ENCODE measurements at places on chromosomes 11 and 22.

DNA sequence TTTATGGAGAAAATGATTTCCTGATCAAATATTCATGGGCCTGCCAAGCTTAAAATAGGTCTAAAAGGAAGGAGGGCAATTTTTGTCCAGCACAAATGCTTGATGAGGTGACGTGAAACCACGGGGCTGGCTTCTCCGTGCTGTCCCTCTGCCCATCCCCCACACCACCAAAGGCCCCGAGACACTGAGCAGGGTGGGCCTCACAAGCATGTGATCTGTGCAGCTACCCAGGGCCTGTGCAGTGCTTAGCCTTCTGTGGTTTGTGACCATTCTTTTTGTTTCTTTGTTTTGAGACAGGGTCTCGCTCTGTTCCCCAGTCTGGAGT, 94.8 kb upstream of the RTL6 start:
- DNase-seq, result no peak

DNA sequence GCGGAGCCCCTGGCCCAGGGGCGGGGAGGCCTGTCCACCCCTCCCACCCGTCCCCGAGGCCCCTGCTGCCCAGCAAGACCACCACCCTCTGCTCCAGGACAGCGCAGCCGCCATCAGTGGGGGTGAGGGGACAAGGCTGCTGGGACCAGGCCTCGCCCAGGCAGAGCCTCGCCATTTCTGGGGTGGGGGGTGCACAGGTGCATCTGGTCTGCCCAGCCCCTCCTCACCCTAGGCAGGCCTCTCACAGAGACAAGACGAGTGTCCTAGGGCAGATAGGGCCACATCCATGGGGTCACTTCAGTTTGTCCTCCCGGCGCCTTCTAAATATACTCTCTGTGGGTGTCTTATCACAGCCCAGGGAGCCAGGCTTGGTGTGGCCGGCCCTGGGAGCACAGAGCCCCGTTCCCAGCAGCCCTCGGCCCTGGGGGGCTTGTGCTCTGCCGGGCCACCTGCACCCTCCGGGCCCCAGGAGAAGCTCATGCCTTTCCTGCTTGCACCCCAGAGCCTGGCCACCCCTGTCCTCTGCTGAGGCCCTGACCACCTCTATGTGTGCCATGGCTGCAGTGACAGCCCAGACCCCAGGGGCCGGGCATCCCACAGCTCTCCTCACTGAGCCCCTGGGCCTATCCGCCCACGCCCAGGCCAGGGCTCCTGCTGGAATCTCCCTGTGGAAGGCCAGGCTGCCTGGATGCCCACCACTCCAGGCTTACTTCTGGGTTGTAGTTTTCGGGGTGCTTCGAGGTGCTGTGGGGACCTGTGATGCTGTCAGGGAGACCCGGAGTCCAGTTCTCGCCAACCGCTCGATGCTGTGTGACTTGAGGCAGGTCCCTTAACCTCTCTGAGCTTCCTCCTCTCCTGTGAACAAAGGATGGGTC, 70.8 kb downstream of the KCNQ1 start:
- DNase-seq, result no peak

- DNase-seq, result no peak
Measured at GRCh38 chr11:114291381-114291780, 4.8 kb upstream of the NNMT start.

- DNase-seq, result no peak
Measured at GRCh38 chr11:128313931-128314330, 273.4 kb downstream of the ETS1 start.

DNA sequence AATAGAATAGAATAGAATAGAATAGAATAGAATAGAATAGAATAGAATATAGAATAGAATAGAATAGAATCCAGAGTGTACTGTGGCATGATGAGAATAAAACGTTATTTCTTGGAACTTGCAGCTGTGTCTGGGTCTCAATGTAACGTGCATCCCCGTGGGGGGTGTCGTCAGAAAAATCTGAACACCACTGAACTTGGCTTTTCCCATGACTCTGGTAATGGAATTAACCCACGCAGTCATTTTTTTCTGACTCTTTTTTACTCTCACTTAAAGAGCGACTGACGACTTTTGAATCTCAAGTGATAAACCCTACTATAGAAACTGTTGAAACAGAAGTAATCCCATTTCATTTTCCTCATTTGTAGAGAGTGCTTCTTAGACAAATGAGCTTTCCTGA, 92.4 kb upstream of the BID start:
- DNase-seq, result no peak

- DNase-seq, result no peak
Measured at GRCh38 chr11:62013537-62014476, 46.4 kb upstream of the FTH1 start.

DNA sequence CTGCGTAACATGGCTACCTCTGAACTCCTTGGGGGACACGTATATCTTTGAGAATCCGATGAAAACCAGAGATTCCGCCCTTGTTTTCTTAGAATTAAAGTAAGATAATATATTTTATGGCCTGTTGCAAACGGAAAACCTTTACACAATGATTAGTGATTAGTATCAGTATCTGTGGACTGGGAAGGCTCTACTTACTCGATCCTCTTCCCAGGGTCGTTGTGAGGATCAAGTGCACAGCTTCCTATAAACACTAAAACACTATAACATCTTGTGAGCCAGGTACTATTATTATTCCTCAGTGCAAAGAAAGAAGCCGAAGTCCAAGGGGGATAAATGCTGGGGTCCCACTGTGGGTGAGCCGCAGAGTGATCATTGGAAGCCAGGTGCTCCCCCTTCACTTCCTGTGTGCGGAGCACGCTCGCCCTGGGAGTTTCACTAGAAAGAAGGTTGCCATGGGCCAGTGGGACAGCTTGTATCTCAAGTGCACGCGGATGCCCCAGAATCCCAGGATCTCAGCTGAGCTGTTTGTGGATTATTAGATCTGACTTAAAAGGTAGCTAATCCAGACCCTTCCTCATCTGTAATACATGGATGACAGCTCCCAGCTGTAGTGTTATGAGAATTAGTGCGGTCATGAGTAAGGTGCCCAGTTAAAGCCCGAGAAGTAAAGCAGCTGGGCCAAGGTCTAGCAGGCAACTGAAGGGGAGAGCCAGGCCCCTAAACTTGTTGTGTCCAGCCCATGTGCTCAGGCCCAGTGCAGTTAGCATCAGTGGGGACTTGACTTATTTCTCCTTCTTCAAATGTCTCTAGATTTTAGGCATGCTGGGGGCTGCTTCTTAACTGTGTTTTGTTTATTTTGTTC, 839 bp downstream of the CBY1 start:
- no peak for DNase-seq

GRCh38 chr22:22721681-22722354, 77.4 kb downstream of the GGTLC2 start:
- DNase-seq, result no peak

- DNase-seq, result no peak
Measured at GRCh38 chr11:70641369-70641768, 243.0 kb downstream of the CTTN start.

DNA sequence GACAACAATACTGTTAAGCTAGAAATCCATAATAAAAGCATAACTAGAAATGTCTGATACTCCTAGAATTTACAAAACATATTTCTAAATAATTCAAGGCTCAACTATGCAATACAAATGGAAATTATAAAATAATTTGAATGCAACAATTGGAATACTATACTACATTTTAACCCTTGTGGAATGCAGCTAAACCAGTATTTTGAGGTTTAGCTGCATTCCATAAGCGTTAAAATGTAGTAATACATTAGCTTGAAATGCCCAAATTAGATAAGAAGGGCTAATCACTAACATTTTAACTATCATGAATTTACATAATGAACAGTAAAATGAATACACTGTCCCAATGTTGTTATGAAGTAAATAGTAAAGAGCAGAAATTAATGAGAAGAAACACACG, 617.2 kb upstream of the CHORDC1 start:
- no peak for DNase-seq

Measured in coronary artery (tissue), 2 donors.